ENCODE measurements at places on chromosomes 2 and 18.

GRCh38 chr2:23230885-23231284, 154.1 kb upstream of the KLHL29 start:
- DNase-seq = no peak

DNA sequence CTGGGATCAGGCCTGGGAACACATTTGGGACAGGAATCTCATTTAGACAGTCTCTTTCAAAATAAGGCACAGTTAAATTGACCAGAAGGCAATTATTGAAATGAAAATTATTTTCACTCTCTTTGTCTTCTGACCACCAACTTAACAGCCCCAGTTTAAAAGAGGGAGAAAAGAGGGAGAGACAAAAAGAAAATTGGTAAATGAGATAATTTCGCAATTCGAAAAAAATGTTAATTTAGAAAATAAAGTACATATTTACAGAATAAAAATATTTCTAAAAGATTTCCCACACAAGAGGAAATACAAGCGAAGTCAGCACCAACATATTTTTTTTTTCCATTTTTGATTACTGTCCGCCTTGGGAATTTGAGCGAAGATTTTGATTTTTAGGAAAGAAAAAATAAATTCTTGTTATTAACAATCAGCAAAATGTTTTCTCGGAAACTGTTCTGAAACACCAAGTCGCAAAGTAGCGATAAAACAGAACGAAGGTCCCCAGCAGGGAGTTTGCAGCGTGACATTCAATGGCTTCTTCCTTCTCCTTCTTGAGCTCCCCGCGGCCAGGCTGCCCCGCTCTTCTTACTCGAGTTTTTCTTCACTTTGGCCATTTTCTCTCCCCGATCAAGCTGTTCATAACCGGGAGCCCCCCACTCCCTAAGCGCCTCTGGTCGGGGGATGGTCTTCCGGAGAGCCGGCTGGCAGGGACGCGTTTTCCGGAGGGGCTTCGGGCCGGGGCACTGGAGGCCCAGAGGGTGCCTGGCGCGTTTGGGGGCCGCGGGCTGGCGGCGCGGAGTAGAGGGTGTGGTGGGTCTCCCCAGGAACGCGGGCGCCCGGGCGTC, 5.0 kb downstream of the SP9 start:
- no peak for DNase-seq

DNA sequence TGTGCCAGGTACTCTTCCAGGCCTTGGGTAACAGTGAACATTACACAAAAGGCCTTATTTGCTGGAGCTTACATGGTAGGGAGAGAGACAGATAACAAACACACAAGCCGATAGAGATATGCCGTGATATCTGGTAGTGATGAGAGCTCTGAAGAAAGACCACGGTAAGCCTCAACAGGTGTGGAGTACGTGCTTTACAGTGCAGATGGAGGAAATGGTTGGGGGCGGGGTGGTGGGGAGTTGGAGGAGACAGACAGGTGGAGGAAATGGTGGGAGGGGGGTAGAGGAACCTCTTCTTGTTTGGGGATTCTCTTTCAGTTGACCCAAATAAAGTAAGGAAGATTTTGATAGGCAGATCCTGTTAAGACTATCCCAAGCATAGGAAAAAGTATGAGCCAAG, 141.1 kb upstream of the ALPP start:
- DNase-seq = no peak

- peak; percentile 74 for DNase-seq
Observed at GRCh38 chr2:128437204-128437565, 118.5 kb upstream of the HS6ST1 start.

DNA sequence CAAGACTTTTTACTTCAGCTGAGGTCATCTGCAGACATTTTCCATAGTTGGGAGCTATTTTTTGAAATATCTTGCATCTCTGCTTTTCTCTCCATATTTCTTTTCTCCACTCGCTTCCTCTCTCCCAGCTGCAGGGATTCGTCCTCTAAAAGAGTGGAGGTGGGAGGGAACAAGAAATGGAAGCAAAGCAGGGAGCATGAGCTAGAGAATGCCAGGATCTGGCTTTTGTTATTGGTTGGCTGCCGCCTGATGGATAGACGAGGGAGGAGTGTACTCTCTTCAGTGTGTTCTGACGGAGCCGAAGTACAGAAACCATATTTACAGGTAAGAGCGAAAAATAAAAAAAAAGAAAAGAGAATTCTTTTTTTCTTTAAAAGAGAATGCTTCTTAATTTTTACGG, at the start of gene CSRNP3:
TSS of gene CSRNP3 (plus strand) at position 282 of the 400 bp plus-strand sequence. CDS start 125,368 bp downstream, outside the sequence.
- DNase-seq = no peak

- DNase-seq = no peak
Observed at GRCh38 chr2:46493241-46493970, 14.0 kb downstream of the TMEM247 start.

GRCh38 chr18:9926223-9926894, 12.5 kb downstream of the VAPA start:
- DNase-seq = no peak

- no peak for DNase-seq
Observed at GRCh38 chr2:219179601-219180465, 1.8 kb downstream of the RETREG2 start.

DNA sequence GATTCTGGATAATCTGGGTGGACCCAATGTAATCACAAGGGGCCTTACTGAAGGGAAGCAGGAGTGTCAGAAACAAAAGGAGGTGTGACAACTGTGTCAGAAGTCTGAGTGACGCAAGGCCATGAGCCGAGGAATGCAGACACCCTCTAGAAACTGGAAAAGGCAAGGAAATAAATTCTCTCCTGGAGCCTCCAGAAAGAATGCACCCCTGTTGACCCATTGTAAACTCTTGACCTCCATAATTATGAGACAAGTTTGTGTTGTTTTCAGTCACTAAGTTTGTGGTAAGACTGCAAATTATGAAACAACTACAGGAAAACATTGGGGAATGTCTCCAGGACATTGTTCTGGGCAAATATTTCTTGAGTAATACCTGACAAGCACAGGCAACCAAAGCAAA, 47.3 kb upstream of the B3GNT7 start:
- DNase-seq = no peak

All from suprapubic skin (tissue), 4 donors.